CD4-positive, alpha-beta T cell treated with Interferon alpha-2 for 1 hour (primary cell): ENCODE measurements at places on chromosomes 11 and 22.

DNA sequence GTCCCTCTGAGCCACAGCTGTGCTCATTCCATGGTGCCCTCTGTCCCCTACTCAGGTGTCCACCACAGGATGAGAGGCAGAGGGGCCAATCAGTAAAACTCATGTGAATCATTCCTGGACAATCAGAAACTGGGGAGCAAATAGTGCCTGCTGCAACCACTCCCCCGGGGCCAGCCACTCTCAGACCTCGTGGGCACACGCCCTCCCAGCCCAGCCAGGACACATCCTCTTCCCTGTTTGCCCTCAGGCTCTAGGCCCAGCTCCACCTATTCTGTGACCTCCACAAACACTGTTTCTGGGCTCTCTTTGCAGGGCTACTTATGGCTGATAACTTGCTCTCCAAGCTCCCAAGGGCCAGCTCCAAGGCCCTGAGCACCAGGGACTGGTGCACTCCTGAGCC is 14.0 kb upstream of the KCTD14 start:
- DNase-seq = no peak

- no peak for DNase-seq
Measured at GRCh38 chr11:60265373-60266214, 14.9 kb upstream of the MS4A4A start.

DNA sequence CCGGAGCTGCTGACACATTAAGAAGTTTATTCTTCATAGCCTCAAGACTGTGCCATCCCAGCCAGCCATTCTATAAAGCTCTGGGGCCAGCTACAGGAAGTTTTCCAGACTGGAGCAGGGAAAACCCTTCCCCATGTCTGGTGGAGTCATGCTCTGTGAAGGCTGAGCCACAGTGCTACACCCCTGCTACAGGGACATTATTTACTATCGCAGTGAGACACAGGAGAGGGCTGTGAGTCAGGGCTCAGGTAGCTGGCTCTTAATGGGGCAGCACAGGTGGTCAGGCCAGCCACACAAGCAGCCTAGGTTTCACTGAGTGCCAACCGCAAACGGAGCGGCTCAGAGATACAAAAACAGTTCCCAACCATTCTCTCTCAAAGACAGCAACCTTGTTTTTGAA is 12.1 kb downstream of the HPS4 start:
- no peak for DNase-seq

GRCh38 chr22:44031158-44031952 is 7.3 kb downstream of the PARVB start:
- DNase-seq = peak; percentile 63

DNA sequence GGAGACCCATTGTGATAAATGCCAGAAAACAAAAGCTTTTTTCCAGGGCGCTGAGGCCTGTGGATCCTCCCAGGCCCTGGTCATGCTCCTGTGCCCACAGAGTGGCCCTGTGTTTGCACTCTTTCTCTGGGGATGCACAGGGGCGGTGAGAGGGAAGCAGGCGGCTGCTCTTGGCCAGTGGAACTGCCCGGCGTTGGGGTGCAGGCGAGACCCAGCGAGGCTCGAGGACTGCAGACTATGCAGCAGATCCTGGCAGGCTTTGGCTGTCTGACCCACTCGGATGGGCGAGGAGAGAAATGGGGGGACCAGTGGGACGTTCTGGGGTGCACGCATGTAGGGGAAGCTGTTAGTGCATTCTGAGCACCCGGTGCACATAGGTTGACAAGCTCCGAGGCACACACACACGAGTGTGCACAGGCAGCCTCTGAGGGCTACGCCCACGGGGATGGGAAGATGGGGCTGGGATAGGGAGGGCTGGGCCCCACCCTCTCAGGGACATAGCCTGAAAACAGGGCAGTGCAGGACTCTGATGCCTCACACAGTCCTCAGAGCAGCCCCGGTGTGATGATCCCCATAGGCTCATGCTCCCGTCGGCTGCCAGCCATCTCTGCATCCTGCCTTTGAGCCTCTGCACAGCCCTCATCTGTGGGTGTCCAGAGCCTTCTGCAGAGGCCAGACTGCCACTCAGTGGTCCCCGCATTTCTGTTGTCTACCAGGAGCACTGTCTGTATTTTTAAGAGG is 1233.5 kb downstream of the BRD1 start:
- no peak for DNase-seq

DNA sequence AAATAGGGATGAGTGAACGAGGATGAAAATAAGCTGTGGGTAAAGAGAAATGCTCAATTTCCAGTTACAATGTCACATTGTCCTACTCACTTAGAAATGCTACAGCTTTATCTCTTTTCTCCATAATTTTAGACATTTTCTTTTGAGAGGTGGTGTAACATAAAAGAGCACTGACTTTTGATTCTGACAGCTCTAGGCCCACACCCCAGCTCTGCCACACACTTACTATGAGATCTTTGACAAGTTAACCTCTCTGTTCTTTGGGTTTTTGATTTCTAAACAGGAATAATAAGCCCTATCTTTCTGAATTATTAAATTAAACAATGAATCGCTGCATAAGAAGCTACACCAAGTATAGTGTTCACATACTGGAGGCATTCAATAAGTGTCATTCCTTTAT is 228.3 kb upstream of the PITPNB start:
- DNase-seq = no peak

- DNase-seq = no peak
Measured at GRCh38 chr11:117572129-117572528, 224.9 kb downstream of the DSCAML1 start.

GRCh38 chr11:65478388-65479183 is 20.3 kb upstream of the MALAT1 start:
- DNase-seq = no peak

GRCh38 chr11:19164881-19165280 is 36.9 kb downstream of the CSRP3 start:
- no peak for DNase-seq

DNA sequence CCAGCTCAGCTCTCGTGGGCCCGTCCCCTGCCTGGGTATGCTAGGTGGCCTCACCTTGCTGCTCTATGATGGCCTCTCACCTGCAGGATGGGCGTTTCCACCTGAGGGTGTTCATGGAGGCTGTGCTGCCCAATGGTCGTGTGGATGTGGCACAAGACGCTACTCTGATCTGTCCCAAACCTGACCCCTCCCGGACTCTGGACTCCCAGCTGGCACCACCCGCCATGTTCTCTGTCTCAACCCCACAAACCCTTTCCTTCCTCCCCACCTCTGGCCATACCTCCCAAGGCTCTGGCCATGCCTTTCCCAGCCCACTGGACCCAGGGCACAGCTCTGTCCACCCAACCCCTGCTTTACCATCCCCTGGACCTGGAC is 2.1 kb downstream of the ZP1 start:
- no peak for DNase-seq

DNA sequence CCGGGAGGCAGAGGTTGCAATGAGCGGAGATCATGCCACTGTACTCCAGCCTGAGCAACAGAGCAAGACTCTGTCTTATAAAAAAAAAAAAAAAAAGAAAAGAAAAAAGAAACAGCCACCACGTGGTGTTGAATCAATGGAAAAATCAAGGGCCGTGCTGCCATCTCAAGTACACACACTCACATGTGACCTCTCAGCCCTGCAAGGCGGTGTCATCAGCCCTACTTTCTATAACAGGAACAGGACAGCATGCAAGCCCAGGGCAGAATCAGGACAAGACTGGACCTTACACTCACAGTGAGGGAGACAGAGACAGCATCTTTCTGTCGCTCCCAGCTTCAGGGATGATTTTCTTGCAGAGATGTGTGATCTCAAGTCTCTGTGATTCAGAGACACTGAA is 179.6 kb downstream of the MPPED1 start:
- no peak for DNase-seq

DNA sequence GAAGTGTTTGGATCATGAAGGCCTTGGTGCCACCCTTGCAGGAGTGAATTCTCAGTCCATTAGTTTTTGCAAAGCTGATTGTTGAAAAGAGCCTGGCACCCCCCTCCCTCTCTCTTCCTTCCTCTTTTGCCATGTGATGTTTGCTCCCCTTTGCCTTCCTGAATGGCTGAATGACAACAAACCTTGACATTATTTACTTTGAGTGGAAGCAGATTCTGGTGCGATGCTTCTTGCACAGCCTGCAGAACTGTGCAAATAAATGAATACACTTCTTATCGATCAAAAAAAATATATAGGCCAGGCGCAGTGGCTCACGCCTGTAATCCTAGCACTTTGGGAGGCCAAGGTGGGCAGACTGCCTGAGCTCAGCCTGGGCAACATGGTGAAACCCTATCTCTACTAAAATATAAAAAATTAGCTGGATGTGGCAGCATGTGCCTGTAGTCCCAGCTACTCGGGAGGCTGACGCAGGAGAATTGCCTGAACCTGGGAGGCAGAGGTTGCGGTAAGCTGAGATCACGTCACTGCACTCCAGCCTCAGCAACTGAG is 2.0 kb upstream of the NARS2 start:
- DNase-seq = no peak

DNA sequence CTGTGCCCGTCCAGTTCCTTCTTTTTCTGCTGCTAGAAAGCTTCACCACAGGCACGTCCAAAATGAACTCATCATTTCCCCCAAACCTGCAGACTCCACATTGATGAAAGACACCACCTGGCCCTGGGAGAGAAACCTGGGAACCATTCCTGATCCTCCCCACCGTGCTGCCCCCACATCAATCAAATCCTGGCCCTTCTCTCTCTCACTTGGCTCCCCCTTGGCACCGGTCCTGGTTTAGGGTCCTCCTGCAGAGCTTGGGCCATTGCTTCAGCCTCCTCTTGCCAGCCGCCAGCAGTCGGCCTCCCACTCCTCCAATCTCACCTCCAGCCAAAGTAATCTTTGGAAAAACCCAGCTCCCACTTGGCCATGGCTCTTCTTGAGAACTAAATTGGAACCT is 38.5 kb downstream of the RIBC2 start:
- no peak for DNase-seq

DNA sequence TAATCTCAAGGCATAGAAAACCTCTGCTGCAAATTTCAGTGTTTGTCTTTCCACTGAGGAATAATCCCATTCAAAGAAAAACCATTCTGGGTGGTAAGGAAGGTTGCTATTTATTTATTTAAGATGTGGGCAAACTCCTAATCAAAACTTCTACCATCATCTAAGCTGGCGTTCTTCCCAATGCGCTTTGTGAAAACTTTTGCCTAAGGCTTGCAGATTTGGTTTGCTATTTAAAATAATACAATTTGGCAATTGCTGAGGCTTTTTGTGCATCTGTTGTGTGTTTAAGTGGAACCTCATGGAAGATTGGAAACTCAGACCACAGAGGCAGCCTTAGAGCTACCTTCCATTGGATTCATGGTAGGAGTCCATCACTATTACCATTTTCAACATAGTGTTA is 309.0 kb downstream of the BLID start:
- no peak for DNase-seq

DNA sequence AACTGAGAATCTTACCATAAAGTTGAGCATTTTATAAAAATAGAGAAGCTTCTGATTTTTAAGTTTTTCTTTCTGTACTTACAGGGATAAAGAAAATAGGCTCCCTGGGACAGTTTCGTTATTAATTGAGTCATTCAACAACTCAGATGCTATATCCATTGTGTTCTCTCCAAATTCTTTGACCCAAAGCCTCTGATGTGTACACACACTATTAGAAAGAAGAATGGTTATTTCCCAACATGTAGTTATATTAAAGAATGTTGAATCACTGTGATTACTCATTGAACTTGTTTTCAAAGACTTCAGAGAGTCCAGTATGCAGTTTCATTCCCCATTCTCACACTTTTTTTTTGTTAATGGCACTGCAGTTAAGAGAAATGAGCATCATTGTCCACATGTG is 734.3 kb upstream of the ARHGAP42 start:
- no peak for DNase-seq

DNA sequence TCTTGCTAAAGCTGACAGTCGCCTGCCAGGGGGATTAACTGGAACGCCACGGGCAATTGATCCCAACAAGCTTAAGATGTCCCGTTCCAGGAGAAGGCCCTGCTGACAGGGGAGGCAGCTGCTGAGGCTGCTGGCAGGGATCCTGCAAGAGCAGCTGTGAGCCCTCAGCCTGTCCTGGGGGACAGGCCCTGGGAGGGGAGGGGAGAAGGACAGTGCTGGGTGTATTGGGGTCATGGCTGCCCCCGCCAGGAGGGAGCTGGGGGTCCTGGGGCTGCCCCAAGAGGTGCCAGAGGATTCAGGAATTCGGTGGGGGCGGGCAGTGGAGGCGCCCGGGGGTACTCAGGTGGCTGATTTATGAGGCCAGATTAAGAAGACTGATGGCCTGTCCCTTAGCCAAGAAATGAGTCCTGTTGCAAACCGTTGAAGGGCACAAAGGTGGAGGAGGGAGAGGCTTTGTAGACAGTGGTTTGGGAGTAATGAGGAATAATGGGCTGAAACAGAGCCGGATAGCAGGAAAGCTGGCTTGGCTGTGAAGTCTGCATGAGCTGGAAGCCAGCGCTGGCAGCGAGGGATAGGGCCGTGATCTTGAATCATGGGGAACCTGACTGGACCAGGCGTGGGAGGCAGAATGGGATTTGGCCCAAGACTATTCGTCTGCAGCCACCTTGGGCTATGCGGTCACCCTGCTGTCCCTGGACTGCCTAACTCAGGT is 133.5 kb downstream of the CACNA1I start:
- DNase-seq = no peak

- DNase-seq = no peak
Measured at GRCh38 chr11:87463486-87464102, 425.9 kb downstream of the TMEM135 start.

GRCh38 chr22:40046126-40046525 is 51.4 kb downstream of the FAM83F start:
- DNase-seq = no peak

GRCh38 chr11:125168918-125169456 is 4.4 kb downstream of the PKNOX2 start:
- no peak for DNase-seq

DNA sequence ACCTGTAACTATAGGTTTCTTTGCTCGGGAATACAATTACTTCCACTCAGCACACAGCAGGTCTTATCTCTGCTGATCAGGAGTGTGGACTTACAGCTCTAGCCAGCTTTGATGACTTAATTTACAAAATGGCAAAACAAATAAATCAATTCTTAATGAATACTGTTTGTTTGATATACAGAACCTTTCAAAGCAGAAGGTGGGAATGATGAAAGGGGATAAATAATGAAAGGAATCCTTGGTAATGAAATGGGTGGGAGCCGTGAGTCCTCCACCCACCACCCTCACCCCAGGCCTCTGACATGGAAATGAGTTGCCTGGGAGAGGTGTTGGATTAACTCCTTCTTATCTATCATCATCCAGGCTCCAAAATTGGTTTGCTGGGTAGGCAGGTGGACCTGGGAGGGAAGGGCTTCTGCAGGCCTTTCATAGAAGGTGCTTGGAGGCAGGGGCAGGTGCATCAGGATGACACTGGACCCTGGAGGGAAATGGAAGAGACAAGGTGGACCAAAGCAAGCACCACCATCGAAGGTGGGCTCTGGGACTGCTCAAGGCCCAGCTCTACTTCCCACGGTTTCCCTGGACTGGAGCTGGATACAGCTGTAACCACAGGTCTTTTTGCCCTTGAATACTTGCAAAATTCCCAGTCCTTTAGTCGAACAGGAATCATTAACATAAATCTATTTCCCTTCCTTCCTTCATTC is 23.0 kb downstream of the POU2AF1 start:
- DNase-seq = no peak
